Choroid plexus epithelial cell (primary cell): ENCODE measurements at places on chromosomes 7 and 10.
A peak's percentile ranks its signal among the peaks of the same experiment; 100 is the strongest.

GRCh38 chr7:140876519-140877248, 48.0 kb downstream of the BRAF start:
- peak; percentile 83 for DNase-seq

GRCh38 chr10:14954934-14955333, 1.0 kb upstream of the DCLRE1C start:
- no peak for DNase-seq

DNA sequence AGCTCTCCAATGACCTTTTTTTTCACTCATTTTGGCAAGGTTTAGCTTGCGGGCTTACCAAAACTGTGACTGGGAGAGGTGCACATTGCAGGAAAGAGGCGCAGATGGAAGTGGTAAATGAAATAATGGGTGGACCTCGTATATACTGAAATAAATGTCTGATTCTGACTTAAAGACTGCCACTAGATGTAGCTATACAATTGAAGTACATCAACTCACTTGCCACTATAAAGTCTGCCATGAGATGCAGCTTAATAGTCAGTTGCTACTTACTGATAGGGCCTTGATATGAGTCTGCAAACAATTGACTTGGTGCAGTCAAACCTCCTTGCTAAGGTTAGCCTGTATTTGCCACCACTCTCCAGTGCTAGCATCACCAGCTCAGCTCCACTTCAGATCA, 525.9 kb upstream of the MBL2 start:
- DNase-seq: peak; percentile 3

DNA sequence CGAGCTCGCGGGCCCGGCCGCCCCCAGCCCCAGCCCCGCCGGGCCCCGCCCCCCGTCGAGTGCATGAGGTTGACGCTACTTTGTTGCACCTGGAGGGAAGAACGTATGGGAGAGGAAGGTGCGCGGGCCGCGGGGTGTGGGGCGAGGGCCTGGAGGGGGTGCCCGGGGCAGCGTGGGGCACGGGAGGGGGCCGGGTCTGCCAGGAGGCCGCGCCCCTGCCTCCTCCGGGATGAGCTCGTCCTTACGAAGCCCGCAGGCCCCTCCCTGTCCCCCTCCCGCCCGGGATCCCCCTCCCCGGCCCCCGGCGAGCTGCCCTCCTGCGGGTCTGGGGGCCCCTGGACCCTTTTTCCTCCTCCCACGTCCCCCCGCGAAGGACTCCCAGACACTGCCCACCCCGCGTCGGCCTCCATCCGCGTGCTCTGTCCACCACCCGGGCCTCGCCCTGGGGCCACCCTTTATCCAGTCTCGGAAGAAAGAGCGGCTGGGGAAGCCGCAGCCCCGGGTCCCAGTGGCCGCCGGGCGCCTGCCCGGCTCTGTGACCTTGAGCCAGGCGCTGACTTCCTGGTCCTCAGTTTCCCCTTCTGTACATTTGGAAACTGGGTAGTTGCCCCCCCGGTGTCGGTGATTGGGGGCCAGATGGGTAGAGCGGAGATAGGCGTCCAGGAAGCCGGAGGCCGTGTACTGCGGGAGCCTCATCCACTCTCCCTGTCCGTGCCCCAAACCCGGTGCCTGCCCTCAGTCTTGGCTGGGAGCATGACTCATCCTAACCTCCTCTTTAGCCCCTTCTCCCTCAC, 521 bp downstream of the LIMK1 start:
- DNase-seq: peak; percentile 39

DNA sequence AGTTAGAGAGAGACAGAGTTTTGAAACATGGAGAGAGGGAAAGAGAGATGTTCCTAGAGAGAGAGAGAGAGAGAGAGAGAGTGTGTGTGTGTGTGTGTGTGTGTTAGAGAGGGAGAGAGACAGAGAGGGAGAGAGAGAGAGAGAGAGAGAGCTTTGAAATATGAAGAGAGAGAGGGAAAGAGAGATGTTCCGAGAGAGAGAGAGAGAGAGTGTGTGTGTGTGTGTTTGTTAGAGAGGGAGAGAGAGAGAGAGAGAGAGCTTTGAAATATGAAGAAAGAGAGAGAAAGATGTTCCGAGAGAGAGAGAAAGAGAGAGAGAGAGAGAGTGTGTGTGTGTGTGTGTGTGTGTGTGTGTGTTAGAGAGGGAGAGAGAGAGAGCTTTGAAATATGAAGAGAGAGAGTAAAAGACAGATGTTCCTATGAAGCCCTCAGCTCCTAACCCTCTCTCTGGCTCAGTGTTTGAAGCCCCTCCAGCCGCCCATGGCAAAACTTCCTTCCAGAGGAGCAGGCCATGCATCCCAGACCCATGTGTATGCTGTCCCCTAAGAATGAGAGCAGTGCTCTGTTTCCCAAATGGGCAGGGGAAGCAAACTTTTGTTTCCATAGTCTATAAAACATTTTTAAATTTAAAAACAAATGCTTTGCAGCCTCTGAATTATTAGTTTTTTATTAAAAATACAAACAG, 130.9 kb downstream of the KCNMA1 start:
- DNase-seq: peak; percentile 36

- peak; percentile 97 for DNase-seq
These were observed 10.7 kb downstream of the NODAL start for GRCh38 chr10:70430493-70431445.

DNA sequence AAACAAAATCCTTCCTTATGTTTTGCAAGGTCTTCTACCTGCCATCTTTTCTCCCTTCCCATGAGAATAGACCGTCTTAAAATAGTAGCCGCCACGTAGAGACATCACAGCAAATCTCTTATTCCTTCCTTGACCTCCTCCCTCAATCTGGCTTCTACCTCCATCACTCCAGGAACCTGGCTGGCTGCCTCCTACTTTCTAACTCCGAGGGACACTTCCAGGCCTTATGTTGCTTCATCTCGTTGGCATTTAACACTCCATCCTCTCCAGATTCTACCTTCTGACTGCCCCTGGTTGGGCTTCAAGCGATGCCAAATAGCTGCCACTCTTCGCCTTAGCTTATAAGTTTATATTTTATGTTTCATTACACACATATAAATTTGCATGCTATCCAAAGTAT, 26.4 kb upstream of the CALN1 start:
- no peak for DNase-seq

DNA sequence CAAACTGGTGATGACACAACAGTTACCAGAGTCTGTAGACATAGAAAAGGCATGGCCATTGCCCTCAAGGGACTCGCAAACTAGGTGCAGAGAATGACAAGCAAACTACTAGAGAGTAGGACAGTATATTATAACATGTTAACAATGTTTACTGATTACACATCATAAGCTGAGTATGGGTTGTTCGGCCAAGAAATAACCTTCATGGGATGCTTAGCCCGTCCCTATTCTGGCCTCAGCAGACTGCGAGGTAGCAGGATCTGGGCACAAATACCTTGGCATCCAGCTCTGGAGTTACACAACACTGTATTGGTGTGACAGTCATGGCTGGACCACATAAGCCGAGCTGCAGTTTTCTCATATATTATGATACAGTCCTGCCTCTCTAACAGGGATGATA, 51.4 kb downstream of the ABCB4 start:
- DNase-seq: no peak

- DNase-seq: peak; percentile 45
These were observed 548 bp downstream of the AGAP3 start for GRCh38 chr7:151086802-151087244.

DNA sequence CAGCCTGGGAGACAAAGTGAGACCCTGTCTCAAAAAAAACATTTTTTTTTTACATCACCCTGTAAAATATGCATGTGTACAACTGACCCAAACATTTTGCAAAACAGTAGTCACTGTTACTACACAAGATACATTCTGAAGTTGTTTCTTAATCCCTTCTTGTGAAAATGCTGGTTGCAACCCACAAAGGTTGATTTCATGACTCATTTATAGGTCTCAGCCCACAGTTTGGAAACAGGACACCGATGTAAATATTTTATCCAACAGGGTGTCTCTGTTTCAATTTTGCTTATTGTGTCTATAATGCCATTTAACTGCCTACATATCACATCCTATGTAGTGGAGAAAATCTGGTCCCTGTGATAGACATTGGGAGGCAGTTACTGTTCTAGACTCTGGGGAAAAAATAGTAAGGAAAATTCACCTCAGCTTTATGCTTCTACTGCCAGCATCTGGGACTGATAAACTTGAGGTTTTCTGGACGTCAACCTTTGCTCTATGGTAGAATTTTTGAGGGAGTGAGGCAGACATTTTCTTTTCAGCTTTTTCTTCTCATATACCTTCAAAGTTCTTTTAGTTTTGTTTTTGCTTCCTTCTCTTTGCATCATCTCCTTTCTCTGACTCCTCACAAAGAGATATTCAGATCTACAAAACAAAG, 1.6 kb upstream of the RAB19 start:
- DNase-seq: peak; percentile 91

DNA sequence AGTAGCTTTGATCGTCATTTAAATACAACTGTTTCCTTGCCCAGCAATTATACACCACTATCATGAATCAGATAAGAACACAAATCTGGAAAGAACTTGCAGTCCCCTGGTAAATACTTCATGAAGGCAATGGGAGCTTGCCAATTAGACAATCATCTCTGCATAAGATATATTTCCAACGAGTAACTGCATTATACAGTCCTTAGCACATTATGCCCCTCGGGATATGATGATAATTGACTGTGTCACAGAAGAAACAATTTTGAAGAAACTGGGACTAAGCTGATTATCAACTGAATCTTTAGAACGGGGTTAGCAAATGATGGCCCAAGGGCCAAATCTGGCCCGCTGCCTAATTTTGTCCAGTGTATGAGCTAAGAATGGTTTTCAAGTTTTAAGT, 155.7 kb downstream of the TRIL start:
- DNase-seq: no peak

GRCh38 chr7:100835903-100836811, 8.8 kb upstream of the EPHB4 start:
- DNase-seq: no peak

GRCh38 chr7:28984631-28985030, 26.5 kb upstream of the TRIL start:
- peak; percentile 87 for DNase-seq

DNA sequence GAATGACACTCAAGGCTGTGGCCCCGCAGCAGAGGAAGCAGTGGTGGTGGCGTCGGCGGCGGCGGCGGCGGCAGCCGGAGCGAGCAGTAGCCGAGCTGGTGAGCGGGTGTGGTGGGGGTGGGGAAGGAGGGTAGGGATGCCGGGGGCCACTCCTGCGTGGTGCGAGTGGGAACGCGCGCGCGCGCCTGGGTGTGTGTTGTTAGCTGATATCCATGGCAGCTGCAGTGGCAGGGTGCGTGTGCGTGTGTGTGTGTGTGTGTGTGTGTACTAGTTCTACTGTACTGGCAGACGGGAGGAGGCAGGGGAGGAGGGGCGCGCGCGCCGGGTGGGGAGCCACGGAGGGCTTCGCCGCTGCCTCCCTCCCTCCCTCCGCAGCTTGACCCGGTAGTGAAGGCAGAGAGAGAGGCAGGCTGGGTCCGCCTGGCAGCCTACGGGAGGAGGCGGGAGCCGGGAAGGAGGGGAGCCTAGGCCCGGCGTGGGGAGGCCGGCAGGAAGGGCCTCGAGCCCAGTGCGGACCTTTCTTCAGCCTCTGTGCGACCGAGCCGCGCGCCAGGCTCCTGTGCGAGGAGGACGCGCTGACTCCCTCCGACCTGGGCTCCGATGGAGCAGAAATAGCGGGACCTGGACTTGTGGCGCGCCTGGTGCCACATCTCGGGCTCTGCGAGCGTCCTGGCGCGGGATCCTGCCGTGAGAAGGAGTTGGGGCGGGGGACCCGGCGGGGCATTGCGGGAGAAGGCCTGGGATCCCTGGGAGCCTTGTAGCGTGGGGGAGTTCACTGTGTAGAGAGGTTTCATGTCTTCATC, at the start of gene MAGI2:
MAGI2 (minus strand) TSS at position 110 of the 803 bp plus-strand sequence. CDS start 347 bp downstream, outside the sequence.
- peak; percentile 91 for DNase-seq

- peak; percentile 5 for DNase-seq
These were observed 16.5 kb upstream of the UBE2D1 start for GRCh38 chr10:58318346-58318745.

DNA sequence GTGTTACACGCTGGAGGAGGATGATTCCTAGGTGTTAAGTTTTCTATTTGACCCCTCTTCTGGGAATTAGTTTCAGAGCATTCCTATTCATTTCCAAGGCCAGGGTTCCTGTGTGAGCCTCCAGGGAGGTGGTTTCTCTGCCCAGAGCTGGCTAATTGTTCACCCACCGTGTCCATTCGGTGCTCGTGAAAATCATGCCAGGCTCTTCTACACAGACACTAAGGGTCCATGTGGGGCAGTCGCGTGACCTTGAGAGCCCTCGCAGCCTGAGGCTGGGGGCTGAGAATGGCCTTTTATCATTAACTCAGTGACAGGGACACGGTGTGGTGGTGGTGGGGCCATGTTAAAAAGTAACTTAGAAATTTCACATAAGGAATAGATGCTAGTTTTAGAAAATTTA, 83.7 kb downstream of the EMX2 start:
- DNase-seq: no peak

GRCh38 chr10:124966008-124966407, 24.1 kb downstream of the ZRANB1 start:
- peak; percentile 46 for DNase-seq

GRCh38 chr7:126436213-126436868, 816.4 kb downstream of the GRM8 start:
- peak; percentile 35 for DNase-seq

GRCh38 chr7:112942981-112943380, 143.6 kb downstream of the GPR85 start:
- DNase-seq: no peak

GRCh38 chr7:92783260-92784201, 52.8 kb downstream of the CDK6 start:
- peak; percentile 47 for DNase-seq

DNA sequence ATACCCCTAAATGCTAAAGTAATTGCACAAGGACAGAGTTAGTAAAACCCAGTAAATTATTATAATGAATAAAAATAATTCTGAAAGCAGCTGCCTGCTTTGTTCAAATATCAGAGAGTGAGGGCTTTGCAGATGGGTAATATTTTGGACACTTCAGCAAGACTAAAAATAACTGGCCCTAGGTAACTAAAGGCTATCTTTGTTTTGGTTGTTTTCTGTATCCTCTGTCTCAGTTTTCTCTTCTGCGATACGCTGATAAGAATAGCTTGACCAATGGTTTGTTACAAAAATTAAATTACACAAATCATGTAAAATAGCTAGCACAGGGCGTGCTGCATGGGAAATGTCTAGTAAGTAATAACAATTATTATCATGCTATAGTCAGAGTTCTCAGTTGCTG, 204.7 kb downstream of the FGFR2 start:
- no peak for DNase-seq

GRCh38 chr7:127741764-127742375, 89.9 kb downstream of the SND1 start:
- no peak for DNase-seq
